ACHN (cell line): ENCODE measurements at places on chromosomes 5 and 9.

DNA sequence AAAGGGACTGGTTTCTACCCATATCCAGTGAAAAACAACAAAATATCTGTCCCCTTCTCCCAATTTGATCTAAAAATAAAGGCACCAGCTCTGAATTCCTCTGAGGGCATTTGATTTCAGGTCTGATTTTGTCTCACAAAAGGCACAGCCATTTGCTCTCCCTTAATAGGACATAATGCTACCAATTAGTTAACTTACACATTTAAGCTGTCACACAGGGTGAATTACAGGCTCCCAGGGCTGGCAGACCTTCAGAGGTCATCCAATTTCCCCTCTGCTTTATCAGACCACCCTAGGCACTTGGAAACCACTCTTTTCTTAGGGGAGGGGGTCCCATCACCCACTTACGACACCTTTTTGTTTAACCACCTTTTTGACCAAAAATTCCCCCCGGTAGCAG lies 319.9 kb downstream of the SPOCK1 start:
- DNase-seq = no peak

GRCh38 chr5:37724395-37725125 lies 115.3 kb downstream of the GDNF start:
- no peak for DNase-seq

- DNase-seq = no peak
Observed at GRCh38 chr9:3916984-3917383, 382.9 kb downstream of the GLIS3 start.

DNA sequence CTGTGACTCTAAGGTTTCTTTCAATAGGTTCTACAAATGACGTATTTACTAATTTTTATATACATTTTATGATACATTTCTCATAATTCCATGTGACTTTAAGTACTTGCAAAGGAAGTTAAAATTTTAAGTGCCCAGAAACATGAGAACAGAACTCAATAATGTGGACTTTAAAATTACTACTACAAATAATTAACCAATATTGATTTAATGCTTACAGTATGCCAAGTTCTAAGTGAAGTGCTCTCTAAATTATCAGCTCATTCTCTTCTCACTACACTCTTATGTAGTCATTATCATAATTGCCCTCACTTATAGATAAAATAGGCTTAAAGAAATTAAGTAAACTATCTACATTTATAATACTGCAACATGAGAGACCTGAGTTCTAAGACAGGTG lies 1690.7 kb upstream of the CDH9 start:
- no peak for DNase-seq

DNA sequence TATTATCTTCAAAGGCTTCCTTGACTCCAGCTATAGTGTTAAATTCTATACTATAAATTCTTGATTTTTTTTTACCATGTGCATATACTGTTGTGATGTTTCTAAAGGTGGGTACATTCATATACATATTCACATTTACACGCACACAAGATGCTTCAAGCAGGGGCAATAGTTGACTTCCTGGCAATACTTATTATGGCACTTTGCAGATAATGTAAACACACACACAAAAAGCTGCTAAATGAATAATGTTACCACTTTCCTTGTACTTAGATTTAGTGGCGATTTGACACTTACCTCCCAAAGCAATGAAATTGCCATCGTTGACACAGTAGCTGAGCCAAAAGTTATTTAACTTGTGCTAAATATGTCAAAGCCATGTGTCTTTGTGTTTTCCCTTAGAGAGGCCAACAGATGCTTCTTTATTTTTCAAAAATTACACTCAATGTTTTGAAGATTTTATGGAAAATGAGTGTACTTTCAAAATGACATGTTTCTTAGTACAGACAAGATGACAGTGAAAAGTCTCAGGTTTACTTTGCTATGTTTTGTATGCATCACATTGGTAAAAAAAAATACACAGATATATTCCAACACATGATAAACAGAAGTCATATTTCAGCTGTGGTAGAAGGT lies 12.2 kb upstream of the ERAP2 start:
- no peak for DNase-seq

DNA sequence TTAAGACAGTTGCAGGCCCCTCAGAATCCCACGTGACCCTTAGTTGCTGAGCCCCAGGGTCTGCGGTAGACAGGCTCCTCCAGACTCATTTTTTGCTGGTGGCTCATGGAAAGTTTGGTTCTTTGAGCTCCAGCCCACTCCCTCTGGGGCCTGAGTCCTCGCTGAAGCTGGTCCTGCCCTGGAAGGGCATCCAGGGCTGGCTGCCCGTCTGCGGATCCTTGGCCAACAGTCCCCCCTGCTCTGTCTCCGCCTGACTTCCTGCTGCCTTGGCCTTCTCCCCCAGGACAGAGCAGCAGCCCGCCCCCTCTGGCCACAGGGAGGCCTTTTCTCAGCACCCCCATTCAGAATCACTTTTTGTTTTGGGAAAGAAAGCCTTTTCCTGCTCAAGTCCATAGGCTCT lies 24.4 kb downstream of the SLC6A7 start:
- no peak for DNase-seq

- no peak for DNase-seq
Observed at GRCh38 chr9:120912958-120913646, 13.5 kb downstream of the TRAF1 start.

GRCh38 chr9:91933556-91934352 lies 16.3 kb downstream of the ROR2 start:
- no peak for DNase-seq

DNA sequence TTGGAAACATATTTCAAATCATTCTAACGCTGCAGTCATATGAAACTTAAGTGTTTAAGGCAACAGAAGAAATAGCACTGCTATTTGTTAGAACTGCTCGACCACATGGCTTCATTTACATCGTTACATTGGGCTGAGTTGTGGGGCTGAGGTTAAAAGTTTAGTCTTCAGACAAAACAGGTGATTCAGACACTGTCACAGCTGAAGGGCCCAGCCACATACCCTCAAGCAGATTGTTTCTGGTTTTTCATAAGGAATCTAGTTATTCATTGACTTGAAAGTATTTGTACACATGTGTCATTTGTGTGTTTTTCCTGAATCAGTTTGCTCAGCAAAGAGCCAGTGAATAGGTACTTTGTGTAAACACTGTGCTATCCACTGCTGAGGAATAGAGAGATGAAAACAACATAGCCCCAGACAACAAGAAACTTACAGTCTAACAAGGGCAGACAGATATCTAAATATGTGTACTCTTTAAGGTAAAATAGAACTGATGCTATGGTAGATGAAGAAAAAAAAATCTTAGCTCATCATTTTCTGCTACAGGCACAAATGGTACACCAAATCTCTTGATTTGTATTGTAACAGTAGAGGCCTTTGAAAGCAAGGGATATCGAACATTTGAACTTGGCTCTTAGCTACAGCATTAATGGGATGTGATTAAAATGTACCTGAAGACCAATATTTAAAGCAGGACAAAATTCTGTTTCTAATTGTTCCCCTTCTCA lies 357.6 kb upstream of the RPS23 start:
- peak; percentile 77 for DNase-seq

- no peak for DNase-seq
Observed at GRCh38 chr5:133847886-133848285, 120.5 kb downstream of the C5orf15 start.

GRCh38 chr5:178209334-178210072 lies 5.2 kb downstream of the HNRNPAB start:
- no peak for DNase-seq

GRCh38 chr9:93231121-93231694 lies 47.3 kb downstream of the WNK2 start:
- DNase-seq = no peak

DNA sequence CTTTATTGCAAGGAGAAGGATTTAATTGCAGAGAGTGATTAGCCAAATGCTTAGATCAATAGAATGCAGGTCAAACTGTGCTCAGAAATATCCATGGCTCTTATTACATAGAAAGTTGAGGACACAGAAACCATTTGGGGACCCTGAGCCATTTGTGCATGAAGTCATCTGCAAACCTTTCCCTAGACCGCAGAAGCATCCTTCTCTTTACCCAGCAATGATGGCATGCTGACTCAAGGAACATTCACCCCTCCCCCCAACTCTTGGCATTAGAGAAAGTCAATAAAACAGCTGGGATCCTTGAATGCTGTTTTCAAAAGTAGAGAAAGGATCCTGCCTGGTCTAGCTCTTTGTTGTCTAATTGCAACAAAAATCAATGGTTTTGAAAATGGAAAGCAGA lies 73.5 kb downstream of the PPP2R2B start:
- no peak for DNase-seq

GRCh38 chr5:135645336-135646180 lies 66.8 kb upstream of the CXCL14 start:
- DNase-seq = no peak

GRCh38 chr5:148660346-148660660 lies 6.0 kb upstream of the HTR4 start:
- DNase-seq = no peak

GRCh38 chr5:59186623-59187022 lies 603.7 kb downstream of the RAB3C start:
- DNase-seq = no peak

DNA sequence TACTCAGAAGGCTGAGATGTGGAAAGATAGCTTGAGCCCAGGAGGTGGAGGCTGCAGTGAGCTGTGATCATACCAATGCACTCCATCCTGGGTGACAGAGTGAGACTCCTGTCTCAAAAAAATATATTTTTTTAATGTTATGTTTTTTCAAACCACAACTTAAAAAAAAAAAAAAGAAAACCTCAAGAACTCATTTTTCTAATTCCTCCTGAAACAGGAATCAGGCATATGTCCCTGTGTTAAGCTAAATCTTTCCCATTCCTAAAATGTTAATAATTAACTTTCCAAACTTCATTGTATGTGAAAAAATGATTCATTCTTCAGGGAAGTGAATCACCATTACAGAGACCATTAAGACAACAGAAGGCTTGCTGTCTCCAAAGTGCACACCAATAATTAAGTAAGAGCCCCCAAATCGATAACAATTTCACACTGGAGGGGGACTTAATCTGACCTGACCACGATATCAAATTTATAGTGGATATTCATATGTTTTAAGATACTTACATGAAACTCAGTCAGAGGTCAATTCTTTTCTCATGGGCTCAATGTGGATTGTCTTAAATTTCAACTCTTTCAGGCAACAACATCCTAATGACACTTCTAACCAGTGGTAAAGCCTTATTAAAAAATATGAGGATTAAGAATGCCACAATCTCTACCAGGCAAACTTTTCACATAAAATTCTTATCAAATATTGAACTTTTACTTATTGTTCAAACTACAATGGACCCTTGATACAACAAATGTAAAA lies 5.2 kb downstream of the CEMIP2 start:
- DNase-seq = peak; percentile 88
